Dorsolateral prefrontal cortex (tissue), 122 donors: ENCODE measurements at places on chromosomes 11 and 22.

DNA sequence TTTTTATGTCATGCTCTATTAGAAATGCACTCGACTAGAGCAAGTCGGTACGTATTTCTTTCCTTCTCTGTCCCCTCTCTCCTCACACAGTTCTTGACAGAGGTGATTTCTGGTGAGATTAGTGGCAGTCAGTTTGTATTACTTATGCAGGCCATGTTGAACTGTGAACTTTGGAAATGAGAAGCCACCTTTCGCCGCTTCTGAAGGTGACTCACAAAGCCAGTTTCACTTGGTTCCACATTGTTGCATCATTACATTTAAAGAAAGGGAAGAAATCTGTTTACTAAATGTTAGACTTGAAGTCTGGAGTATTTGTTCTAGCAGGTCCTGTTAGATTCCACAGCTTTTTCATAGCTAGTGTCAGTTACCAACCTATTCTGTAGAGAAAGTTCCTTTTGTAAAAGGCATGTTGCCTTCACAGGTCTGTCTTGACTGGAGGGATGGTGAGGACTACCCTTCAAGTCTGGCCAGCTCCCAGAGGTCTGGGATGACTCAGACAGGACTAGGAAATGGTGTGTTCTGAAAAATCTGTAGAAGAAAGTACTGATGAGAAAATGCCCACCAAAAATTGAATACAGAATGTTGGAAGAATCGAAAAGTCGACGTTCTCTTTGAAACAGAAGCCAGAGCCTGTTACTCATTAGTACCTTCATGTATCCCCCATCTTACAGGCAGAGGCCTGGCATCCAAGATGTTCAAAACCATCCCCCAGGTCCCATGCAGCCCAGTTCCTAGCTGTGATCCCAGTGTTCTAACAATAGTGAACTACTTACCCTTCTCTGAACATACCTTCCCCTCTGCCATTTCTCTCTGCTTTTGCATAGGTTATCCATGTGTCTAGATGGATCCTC is 181.4 kb downstream of the DBX1 start:
- no peak for DNase-seq

- DNase-seq: peak; percentile 31
Measured at GRCh38 chr11:17736579-17736893, 2.0 kb downstream of the KCNC1 start.

DNA sequence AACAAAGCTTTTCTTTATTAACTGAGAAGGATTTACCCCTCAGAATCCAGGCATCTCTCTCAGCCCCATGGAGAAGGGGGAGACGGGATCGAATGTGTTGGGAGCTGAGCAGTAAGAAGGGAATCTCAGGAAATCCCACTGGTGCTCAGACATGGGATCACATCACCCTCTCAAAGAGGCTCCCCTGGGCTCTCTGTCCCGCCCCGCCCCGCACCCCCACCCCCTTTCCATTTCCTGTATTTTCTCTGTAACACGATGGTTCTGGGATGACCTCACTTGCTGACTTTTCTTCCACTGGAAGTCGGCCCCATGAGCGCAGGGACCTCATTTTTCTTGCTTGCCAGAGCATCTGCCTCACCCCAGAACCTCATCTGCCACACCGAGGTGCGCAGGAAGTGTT is 100.0 kb downstream of the RPS6KA4 start:
- DNase-seq: no peak

DNA sequence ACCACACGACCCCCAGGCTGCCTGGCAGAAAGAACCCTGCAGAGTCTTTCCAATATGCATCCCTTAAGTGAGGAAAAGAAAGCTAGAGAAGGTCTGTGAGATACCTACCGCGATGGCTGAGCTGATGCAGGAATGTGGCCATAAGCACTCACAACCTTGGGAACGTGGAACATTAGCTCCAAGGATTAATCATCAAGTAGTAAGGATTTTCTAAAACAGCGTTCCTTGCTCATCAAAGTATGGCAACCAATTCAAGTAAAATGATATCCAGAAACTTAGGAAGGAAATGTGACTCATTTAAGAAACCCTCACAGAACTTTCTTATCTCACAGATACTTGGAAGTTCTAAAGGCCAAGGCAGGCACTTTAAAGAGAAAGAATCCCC is 12.8 kb downstream of the PACSIN2 start:
- DNase-seq: no peak

- no peak for DNase-seq
Measured at GRCh38 chr11:48054994-48055291, 74.6 kb downstream of the PTPRJ start.

DNA sequence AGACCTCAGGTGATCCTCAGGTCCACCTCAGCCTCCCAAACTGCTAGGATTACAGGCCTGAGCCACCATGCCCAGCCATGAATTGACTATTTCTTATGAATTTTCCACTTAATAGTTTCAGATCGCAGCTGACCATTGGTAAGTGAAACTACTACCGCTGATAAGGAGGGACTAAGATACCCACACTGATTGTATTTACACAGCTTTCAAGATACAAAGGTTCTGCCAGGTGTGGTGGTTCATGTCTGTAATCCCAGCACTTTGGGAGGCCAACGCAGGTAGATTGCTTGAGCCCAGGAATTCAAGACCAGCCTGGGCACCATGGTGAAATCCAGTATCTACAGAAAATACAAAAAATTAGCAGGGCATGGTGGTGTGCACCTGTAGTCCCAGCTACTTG is 3.9 kb downstream of the CHEK2 start:
- DNase-seq: no peak

DNA sequence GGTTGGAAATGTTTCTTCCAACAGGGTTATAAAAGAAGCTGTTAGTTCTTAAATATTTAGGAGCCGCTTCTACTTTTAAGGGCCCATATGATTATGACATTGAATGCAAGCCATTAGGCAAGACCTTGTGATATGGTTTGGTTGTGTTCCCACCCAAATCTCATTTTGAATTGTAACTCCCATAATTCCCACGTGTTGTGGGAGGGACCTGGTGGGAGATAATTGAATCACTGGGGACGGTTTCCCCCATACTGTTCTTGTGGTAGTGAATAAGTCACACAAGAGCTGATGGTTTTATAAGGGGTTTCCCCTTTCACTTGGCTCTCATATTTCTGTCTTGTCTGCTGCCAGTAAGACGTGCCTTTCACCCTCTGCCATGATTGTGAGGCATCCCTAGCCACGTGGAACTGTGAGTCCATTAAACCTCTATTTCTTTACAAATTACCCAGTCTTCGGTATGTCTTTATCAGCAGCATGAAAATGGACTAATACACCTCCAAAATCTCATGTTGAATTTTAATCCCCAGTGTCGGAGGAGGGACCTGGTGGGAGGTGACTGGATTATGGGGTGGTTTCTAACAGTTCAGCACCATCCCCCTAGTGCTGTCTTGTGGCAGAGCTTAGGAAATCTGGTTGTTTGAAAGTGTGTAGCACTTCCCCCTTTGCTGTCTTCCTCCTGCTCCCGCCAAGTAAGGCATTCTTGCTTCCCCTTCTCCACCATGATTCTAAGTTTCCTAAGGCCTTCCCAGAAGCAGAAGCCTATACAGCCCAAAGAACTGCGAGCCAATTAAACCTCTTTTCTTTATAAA is 4.3 kb downstream of the CD59 start:
- no peak for DNase-seq

DNA sequence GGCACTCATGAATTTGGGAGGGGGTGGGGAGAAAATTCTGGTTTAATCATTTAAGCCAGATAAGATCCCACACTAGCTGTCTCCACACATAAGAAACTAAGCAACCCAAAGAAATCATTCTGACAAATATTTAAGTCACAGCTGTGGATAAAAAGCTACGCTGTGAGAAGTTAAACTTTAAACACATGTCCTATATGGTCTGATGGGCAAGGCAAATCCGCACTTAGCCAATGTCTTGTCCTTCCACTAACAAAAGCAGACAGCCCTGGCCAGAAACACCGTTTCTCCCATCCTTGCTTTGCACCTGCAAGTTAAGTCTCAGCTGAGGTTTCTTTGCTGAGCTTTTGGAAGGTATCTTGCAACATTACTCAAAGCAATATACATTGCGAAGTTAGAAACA is 68.0 kb downstream of the ETS1 start:
- no peak for DNase-seq

DNA sequence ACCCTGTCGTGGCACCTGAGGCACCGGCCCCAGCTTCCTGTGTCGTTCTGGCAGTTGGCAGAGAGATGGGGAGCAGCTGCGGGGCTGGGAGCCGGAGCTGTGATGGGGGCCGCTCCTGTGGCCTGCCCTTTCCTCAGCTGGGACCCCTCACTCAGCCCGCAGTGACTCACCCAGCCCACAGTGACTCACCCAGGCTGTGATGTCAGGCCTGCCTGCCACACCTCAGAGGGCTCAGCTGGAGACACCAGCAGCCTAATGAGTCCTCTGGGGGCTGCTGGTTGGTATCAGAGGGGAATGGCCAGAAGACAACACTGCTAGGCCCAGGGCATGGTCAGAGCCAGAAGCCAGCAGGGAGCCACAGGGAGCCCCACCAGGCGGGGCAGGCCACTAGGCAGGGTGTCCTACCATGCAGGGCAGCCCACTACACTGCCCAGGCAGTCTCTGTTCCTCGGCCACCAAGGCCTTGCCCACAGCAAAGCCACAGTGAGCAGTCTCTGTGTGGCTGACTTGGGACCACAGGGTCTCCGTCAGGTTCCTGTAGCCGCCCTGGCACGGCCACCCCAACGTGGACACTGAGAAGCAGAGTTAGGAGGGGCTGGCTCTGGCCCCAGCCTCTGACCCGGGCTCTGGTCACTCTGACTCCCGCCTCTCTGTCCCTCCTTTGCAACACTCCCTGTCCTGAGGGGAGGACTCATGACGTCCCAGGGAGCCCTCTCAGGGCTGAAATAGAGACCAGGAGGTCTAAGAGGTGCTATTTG is 4.2 kb upstream of the FXYD2 start:
- peak; percentile 25 for DNase-seq

DNA sequence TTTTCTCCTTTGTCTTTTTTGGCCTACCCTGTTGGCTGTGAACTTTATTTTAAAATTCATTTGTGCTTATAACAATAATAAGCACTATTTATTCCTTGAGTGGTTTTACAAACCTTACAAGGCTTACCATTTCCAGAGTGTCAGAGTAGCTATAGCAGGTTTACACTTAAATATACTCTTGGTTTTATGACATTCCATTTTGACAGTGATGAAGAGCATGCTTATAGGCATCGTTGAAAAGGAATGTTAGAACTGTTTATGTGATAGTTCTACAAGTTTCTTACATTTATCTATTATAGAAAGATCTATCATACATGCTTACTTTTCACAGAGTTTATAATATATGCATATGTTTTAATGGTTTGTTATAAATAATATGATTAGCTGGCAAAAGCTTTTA is 84.1 kb downstream of the PDE3B start:
- no peak for DNase-seq

GRCh38 chr11:841981-842369 is 354 bp downstream of the POLR2L start:
- DNase-seq: no peak

- DNase-seq: no peak
Measured at GRCh38 chr11:100923555-100923954, 206.1 kb downstream of the PGR start.

GRCh38 chr11:63708764-63709163 is 27.5 kb downstream of the RTN3 start:
- DNase-seq: no peak

DNA sequence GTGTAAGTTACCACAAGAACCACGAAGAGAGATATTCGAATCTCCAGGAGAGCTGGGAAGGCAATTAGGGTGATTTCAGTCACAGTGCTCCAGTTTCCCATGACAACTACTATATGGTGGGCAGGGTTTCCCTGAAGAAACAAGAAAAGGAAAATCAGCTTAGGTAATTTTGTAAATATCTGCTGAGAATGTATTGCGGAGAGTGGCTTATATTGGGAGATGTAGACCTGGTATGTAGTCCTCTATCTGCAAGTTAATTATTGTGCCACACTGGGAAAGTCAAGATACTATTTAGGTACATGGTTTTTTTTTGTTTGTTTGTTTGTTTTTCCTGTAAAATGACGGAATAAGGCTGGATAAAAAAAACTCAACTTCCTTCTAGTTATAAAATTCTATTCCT is at the start of gene OR6M1:
OR6M1 (minus strand) TSS at position 101 of the 400 bp plus-strand sequence; CDS start at position 101, 0 bp downstream.
- DNase-seq: no peak

DNA sequence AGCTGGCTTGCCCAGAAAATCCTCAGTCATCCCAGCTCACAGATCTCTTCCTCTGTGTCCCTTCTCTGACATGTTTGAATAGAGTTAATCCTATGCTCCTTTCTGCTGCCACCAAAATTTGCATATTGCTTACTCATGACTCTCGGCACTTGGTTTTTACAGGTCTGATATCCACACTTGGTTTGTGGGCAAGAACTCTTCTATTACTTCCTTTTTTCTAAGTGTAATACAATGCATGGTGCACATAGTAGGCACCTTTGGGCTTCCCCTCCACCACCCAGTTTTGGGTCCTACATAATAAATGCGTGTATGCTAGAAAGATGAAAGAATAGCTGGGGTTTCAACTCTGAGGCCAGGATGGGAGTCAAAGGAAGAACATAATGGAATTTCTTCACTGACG is 69.7 kb upstream of the GRK3 start:
- no peak for DNase-seq

DNA sequence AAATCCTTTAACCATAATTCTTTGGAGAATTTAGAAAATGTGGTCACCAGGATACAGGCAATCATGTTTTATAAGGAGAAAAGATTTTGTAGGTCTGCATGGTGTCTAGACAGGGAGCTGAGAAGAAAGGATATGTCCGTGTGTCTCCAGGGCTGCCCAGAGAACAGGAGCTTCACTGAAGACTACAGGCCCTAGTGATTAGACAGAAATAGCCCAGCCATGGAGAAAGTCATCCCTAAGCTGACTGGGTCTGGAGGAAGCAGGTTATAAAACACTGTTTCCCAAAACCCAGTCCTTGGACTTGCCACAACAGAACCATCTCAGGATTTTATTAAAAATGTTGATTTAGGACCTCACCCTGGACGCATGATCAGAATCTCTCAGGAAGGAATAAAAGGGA is 84.4 kb downstream of the GALNT18 start:
- no peak for DNase-seq

GRCh38 chr22:24807284-24807950 is 1.4 kb downstream of the SGSM1 start:
- DNase-seq: no peak

DNA sequence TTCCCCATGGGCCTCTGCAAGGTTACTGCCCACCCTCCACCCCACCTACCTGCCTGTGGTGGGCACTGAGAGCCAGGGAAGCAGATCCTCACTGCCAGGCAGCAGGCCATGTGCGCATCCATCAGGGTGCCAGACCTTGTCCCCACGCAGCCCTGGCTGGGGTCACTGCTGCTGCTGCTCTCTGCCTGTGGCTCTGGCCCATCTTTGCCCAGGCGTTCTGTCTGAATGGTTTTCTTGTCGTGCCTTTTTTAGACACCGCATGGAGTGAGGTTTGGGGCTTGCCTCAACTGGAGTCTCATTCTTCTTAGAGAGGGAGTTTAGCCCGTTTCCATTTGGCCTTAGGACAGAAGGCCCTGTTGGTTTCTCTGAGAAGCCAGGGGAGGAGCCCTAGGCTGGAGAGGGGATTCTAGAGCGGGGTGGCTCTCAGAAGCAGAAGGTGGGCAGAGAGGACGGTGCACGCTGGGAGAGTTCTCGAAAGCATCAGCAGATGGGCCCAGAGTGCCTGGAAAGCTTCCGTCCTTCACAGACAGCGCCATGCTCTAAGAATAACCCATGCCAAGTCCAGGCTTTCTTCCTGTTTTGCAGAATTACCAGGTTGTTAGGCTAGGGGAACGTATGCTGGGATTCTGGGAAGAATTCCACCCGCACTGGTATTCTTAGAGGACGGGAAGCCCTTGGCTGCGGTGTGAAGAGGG is 8.1 kb downstream of the TANGO2 start:
- peak; percentile 70 for DNase-seq
